T-helper 22 cell (primary cell): ENCODE measurements at places on chromosomes 5 and 9.

GRCh38 chr5:154422298-154422697, 23.5 kb upstream of the SAP30L start:
- no peak for DNase-seq

DNA sequence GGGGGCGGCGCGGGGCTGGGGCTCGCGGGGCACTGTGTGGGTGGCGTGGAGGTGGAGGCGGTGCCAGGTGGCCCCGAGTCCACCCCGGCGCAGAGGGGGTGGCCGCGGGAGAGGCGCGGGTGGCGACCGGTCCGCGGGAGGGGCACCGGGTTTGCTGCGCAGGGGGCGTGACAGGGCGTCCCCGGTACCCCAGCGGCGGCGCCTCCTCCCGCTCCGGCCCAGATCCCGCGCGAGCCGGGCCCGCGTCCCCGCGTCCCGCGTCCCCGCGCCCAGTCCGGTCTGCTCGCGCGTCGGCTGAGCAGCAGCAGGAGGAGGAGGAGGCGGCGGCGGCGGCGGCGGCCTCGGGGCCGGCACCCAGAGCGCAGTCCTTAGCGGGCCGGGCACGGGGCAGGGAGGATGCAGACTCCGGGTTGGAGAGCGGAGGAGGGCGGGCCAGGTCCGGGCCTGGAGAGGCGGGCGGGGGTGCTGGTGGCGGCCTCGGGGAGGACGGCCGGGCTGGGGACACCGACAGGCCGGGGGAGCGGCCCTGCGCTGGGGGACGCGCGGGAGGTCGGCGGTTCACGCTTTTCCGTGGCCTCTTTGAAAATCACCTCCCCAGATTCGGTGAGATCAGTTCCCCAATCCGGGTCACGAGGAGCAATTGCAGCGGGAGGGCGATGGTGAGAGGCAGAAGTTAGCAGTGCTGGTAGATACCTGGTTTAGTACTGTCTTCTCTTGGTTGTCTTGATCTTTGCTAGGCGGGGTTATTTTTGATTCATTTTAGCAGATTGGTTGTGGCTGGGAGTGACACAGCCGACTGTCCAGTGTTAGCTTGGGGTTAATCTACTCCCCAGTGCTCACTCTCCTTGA, 1.7 kb downstream of the TRIO start:
- no peak for DNase-seq

- no peak for DNase-seq
Observed at GRCh38 chr9:105006514-105006913, 78.6 kb upstream of the ABCA1 start.

- DNase-seq: no peak
Observed at GRCh38 chr5:134620634-134621033, 12.0 kb downstream of the SAR1B start.

GRCh38 chr5:109053995-109054417, 306.3 kb downstream of the FER start:
- DNase-seq: no peak

GRCh38 chr9:77773381-77773780, 125.3 kb upstream of the GNA14 start:
- no peak for DNase-seq

DNA sequence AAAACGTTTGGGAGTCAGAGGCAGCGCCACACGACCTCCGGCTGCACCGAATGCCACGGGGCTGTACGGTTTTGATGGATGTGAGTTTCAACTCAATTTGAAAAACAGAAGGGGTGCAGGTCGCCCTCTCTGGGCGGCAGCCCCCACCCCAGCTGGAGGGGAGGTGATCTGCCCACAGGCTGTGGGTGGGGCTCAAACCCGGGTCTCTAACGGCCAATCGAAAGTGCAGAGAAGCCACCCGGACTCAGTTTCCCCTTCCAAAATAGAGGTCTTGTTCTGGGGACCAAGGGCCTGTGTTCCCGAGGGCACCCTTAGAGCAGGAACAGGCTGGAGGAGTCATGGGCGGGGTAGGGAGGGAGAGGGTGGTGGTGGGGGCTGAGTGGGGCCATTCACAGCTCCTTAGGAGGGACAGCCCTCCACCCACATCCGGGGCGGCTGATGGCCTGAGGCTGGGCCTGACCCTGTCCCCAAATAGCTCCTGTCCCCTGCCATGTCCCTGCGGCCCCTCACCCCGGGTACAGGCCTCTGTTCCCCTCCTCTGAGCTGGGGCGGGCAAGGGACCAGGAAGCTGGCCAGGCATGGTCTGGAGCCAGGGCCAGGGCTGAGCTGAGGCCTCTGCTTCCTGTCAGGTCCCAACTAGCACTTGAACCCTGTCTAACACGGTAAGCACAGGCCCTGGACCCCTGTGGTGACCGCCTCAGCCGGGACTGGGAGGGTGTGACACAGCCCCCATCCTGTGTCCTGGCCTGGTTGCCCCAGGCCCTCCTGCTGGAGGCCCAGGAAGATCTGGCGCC, 22.6 kb upstream of the NOTCH1 start:
- no peak for DNase-seq

- DNase-seq: no peak
Observed at GRCh38 chr5:35804201-35804653, 52.5 kb upstream of the IL7R start.

- DNase-seq: no peak
Observed at GRCh38 chr5:35810601-35811000, 46.1 kb upstream of the IL7R start.

DNA sequence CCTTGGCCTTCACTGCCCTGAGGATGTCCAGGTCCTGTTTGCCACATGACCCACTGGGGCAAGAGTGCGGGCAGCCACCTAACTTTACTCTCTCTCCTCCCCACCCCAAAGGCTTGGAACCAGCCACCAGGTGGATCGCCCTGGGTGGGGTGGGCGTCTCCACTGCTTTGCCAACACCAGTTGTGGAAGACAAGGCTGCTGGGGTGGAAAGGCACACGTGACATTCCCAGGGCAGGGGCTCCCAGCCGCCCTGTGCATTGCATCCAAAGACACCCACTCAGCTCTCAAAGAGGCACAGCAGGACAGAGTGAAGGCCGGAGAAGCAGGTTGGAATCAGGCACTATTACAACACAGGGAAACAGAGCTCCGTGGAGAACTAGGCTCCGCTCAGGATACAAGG, 162.2 kb downstream of the OLFM1 start:
- DNase-seq: no peak

DNA sequence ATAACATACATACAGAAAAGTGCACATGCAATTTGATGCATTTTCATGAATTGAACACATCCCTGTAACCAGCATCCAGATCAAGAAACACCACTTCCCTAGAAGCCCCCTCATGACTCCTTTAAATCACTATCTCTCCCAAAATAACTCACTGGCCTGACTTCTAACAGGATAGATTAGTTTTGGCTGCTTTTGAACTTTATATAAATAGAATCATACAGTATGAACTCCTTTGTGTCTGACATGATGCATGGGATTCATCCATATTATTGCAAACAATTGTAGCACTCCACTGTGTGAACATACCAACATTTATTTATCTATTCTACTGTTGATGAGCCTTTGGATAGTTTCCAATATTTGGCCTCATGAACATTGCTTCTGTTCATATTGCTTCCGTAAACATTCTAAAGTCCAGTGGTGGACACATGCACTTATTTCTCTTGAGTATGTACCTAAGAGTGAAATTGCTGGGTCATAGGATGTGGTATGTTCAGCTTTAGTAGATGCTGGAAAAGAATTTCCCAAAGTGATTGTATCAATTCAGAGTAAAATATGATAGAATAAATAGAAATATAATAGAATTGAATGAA, 148.7 kb upstream of the GDNF start:
- DNase-seq: no peak

DNA sequence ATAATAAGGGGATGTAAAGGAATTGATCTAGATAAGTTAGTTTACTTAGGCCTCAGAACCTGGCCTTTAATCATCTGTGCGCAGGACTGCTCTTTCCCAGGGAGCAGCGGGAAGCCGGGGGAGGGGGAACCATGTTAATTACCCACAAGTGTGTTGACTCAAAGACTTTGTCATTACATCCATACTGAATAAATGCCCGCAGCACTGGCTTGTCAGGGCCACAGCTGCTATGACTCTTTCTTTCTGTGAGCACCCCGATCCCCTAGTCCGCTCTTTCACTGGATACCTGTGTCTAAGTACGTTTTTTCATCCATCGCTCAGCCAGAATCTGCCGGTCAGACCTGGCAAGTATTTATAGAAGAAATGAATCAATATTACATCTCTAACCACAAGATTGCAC, 249.3 kb upstream of the DMRT1 start:
- DNase-seq: no peak

DNA sequence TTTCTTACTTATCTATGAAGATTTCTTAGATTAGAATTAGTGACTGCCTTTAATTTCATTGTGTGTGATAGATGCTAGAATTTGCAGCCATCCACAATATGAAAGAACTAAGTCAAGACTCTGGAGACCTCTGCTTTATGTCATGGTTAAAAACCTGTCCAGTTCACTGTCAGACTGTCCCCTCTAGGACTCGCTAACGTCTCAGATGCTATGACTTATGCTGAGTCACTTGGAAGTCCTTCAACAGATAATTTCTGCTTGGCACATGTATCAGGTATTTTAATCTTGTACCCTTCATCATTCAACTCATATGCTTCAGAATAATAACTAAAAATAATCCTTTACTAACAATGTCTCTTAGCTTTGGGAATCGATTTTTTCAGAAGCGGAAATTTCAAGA, 230.5 kb upstream of the DMAC1 start:
- no peak for DNase-seq

GRCh38 chr5:165400086-165400485, 1894.7 kb downstream of the MAT2B start:
- DNase-seq: no peak

GRCh38 chr5:135944967-135945560, 9.7 kb downstream of the LECT2 start:
- no peak for DNase-seq

DNA sequence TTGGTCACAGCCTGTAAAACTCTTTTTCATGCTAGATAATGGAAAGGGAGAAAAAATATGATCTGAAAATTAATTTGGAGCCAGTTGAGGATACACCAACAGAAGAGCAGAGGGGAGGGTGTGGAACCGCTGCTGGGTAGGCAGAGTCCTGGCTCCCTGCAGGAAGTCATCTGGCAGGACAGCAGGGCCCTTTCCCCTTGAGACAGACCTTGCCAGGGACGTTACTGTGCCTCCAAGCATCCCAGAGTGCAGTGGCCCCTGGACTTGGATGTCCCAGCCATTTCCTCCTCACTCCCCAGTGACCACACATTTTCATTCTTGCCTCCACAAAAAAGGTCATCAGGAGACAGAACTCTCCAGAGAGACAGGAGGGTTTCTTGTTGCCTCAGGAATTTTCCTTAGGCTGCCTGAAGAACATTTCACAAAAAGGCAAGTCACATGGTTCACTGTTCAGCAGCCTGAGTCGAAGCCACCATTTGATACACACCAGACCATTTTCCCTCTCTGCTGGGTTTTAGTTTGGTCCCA, 5.9 kb downstream of the TRPM3 start:
- DNase-seq: no peak

DNA sequence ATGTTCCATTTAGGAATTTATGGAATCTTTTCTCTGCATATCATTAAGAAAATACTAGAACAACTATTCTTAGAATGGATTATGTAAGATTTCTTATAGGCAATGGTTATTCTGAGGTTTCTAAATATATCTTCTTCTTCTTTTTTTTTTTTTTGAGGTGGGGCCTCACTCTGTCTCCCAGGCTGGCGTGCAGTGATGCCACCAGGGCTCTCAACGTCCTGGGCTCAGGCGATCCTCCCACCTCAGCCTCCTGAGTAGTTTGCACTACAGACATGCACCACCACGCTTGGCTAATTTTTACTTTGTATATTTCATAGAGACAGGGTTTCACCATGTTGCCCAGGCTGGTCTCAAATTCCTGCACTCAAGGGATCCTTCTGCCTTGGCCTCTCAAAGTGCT, 137.2 kb downstream of the SREK1 start:
- DNase-seq: no peak

GRCh38 chr5:96338091-96338490, 95.0 kb downstream of the PCSK1 start:
- DNase-seq: no peak

- DNase-seq: no peak
Observed at GRCh38 chr9:93094658-93095204, 1.3 kb upstream of the CARD19 start.
